ENCODE measurements at places on chromosomes 12 and 14.

- DNase-seq = no peak
Observed at GRCh38 chr12:67843257-67843656, 146.0 kb upstream of the IFNG-AS1 start.

DNA sequence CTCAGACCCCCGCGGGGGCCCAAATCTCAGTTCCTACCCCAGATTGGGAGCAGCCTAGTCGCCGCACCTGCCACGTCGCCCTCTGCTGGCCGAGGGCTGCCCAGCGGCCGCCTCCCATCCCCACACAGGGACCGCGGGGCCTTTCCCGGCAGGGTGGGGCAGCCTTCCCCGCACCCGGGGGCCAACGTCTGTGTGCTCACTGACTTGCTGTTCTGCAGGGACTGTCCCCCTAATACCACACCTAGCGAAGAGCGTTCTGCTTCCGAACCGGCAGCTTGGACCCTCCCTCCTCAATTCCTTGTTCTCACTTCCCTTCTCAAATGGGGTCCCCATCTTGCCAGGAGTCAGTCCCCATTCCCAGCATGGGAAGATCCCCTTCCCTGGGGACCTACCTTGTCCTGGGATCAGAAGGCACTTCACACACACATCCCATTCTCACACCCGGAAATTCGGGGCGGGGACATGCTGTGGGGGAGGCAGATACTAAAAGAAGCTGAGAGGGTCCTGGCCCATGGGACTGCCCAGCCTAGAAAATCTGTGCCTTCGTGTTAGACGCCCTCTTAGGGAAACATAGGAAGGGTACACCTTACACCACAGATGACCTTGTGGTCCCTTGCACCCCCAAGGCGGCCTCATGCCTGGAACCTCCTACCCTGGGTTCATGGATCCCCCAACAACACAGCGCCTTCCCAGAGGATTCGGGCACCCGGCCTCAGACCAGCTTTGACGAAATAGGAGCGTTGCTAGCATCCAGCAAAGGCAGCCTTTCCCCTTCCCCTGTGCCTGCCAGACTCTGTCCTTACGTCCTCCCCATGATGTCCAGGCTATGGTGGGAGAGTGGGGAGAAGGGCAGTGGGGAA lies 16.4 kb downstream of the ACVRL1 start:
- DNase-seq = peak; percentile 27

DNA sequence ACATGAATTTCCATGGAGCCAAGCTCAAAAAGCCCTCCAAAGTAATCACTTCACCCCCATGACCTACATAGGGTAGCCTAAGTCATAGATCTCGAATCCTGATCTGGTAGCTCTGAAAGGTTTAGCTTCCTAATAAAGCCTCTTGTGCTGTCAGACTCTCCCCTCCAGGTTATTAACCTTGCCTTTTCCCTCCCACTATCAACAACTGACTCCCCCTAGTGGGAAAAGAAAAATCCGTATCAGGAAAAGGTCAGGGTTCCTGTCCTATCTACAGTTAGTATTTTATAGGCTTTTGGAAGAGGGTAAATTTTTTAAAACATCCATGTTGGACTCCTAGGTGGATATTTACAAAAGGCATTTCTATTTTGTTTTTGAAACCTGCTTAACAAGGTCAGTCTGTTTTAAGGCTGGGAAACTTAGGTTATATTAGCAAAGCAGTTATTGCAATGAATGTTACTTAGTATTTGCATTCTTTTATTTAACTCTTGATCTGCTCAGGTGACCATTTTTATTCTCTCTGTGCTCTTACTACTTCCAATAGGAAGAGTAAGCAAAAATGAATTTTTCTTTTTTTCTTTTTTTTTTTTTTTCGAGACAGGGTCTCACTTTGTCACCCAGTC lies 8.0 kb downstream of the YY1 start:
- peak; percentile 76 for DNase-seq

- no peak for DNase-seq
Observed at GRCh38 chr14:85233756-85234155, 296.2 kb upstream of the FLRT2 start.

- no peak for DNase-seq
Observed at GRCh38 chr14:100472094-100472455, 115.1 kb downstream of the BEGAIN start.

DNA sequence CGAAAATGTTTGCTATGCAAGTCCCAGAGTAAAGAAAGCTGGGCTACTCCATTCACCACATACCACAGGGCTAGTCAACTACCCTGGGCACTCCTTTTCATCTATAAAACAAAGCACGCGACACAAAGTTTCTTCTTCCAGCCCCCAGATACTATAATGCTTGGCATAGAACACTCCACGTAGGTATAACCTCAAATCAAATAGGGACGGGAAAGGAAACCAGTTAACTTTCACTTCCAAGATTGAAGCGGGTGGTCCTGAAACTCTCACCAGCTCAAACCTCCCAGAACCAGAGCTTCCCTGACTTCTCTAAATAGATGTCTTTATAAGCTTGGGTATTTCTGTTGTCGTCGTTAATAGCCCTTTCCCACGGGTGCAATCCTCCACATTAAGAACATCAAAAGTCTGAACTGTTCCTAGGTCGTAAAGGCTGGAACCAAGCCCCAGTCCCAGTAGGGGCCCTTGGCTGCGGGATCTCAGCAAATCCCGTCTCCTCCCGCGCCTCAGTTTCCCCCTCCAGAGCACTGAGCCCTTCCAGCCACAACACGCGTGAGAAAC lies 647 bp downstream of the LGMN start:
- no peak for DNase-seq

- DNase-seq = no peak
Observed at GRCh38 chr14:57382283-57382682, 8.1 kb upstream of the NAA30 start.

DNA sequence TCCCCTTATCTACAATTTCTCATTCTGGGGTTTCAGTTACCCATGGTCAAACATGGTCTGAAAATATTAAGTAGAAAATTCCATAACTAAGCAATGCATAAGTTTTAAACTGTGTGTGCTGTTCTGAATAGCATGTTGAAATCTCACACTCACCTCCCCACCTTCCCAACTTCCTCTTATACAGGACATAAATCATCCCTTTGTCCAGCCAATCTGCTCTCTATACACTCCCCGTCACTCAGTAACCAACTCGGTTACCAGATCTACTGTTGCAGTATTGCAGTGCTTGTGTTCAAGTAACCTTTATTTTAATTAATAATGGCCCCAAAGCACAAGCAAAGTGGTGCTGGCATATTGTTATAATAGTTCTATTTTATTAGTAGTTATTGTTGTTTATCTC lies 420.5 kb downstream of the GXYLT1 start:
- DNase-seq = no peak

DNA sequence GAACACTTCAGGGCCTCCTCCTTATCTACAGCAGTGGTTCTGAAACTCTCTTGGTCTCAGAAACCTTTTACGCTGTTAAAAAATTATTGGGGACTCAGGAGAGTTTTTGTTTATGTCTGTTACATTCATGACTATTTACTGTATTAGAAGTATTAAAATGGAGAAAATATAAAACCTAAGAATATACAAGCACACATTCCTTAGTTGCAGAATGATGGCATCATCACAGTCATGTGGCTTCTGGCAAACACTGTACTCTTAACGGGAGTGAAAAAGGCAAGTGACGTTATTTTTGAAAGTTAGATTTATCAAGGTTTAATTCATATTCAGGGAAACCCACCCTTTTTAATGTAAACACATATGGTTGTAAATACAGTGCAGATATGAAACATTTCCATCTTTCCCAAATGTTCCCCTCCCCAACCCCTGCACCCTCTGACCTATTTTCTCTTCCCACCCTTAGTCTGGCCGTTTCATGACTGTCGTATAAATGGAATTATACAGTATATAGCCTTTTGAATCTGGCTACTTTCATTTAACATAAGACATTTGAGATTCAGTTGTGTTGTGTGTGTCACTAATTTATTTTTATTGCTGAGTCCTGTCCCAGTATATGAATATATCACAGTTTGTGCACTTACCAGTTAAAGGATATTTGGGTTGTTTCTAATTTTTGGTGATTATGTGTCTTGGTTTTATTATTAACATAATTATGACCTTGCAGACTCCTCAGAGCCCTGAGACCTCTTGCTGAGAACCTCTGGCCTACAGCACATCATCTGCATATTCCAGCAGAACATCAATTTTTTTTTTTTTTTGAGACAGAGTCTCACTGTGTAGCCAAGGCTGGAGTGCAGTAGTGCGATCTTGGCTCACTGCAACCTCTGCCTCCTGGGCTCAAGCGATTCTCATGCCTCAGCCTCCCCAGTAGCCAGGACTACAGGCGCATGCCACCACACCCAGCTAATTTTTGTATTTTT lies 457.0 kb downstream of the PCNX1 start:
- peak; percentile 13 for DNase-seq

- DNase-seq = no peak
Observed at GRCh38 chr12:67582844-67583243, 65.7 kb upstream of the DYRK2 start.

GRCh38 chr12:107362960-107363359 lies 269.6 kb upstream of the CRY1 start:
- DNase-seq = no peak

DNA sequence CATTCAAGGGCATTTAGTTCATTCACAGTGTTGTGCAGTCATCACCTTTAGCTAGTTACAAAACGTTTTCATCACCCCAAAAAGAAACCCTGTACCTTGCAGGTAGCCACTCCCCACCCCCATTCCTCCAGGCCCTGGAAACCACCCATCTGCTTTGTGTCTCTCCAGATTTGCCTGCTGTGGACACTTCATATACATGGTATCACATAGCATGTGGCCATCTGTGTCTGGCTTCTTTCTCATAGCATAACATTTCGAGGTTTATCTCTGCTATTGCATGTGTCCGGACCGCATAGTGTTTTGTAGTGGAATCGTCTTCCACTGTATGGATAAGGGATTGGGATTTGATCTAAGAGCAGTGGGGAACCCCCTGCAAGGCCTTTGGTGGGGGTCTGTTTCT lies 143.1 kb downstream of the AACS start:
- no peak for DNase-seq

GRCh38 chr12:68888243-68888642 lies 44.7 kb downstream of the CPM start:
- DNase-seq = no peak

DNA sequence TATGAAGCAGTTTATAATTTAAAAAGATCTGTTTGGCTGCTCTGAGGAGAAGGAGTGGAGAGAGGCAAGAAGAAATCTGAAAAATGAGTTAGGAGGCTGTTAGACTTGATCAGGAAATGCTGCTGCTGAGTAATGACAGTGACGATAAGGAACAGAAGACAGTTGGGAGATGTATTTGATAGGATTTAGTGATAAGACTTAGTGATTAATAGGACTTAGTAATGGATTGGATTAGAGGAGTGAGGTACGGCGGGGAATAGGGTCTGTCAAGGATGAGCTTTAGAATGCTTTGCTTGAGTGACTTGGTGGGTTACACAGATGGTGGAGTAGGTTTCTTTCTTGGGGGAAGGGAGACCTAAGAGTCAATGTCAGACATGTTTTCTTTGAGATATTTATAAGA lies 31.7 kb downstream of the UNC79 start:
- DNase-seq = no peak

DNA sequence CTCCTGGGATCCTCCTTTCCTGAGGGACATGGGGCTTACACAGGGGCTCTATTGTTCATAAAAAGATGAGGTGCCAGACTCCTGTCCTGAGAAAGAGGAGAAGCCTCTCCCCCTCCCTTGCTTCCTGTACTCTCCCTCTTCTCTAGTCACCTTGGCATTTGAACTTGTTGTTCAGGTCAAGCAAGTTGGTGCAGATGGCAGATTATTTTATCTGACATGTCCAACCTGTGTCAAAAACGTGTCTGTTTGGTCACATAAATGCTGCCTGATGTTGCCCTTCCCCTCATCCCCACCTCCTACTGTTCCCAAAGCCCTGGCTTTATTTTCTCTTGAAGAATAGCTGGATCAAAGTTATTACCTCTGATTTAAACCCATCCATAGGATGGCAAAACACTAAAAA lies 154.8 kb downstream of the TMX1 start:
- no peak for DNase-seq

GRCh38 chr14:78254911-78255461 lies 84.8 kb downstream of the NRXN3 start:
- no peak for DNase-seq

DNA sequence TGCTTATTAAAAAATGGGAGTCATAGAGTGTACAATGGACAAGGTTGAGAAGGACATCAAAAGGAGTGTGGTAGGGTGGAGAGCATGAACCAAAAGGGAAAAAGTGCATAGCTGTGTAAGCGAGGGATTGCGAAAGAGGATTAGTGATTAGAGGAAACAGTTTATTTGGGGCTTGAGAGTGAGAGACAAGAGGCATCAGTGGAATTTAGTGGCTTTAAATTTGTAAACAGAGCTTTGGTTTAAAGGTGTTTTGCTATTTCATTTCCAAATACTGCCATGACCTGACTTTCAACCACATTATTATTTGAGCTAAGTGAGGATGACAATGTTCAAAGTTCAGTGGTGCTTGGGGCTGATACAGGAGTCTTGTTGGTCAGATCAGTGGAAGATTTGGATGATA lies 53.4 kb downstream of the SLC16A7 start:
- DNase-seq = no peak

- no peak for DNase-seq
Observed at GRCh38 chr12:4187916-4188315, 85.6 kb upstream of the CCND2 start.

GRCh38 chr12:6249580-6249979 lies 49.4 kb downstream of the CD9 start:
- no peak for DNase-seq

DNA sequence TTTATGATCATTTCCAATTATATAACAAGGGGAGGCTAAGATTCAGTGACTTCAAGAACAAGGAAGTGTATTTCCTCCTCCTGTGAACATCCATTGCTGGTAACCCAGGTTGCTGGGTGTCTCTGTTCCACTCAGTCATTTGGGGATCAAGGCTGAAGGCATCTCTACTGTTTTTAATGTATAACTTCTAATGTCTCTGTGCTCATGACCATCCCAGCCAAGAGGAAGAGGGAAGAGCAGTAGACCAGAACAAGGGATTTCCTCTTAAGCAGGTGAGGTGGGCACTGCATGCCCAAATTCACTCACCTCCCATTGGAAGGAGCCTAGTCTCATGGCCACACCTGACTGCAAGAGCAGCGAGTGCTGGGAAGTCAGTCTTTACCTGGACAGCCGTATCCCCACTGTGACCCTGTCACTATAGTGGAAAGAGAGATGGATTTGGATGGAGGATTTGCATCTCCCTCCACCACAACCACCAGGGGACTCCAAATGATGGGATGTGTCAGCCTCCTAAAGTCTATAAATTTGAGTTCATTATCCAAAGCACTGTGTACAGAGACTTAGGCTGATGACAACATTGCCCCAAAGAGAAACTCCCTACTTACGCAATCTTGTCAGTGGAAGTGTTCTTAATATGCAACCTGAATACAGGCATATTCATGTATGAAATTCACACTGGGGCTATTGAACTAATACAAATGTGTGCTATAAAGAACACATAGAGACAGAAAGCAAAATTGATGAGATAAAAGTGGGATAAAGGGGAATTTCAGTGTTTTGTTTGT lies 368.7 kb downstream of the TMEM132D start:
- DNase-seq = no peak

DNA sequence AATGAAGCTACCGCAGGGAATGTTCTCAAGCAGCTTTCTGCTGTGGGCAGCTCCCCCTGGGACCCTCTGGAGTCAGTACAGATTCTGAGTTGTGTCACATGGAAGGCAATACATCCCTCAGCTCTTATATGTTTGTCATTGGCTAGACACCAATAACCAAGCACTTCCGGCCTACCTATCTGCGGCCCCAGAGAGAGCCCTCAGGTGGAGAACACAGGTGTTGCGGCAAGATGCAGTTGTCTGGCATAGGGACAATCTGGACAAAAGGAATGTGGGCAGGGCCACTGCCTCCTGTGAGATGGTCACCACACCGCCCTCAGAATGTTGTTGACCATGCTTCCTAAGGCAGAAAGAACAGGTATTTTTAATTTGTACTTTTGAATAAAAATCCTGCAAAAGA lies 118.7 kb downstream of the BRMS1L start:
- peak; percentile 4 for DNase-seq
